ENCODE measurements at places on chromosomes 3 and 15. TPM values are rescaled to one million over a fixed set of nuclear protein-coding genes. Genes with fewer than 3 reads are reported as not detected.

The LRRC3B gene
- not detected for total RNA-seq

The PAQR9 gene
- total RNA-seq: not detected

The GOLGA8G gene
- not detected for total RNA-seq

The AQP9 gene
- total RNA-seq: not detected

The GREM1 gene
- total RNA-seq: 848 TPM

The IL17RE gene
- total RNA-seq: 1.1 TPM

The C3orf22 gene
- not detected for total RNA-seq

The KCNAB1 gene
- total RNA-seq: under 0.01 TPM

All from IMR-90 (cell line).